CD4-positive, alpha-beta T cell treated with Interleukin-4 for 4 hours (primary cell): ENCODE measurements at places on chromosomes 12 and 14.

DNA sequence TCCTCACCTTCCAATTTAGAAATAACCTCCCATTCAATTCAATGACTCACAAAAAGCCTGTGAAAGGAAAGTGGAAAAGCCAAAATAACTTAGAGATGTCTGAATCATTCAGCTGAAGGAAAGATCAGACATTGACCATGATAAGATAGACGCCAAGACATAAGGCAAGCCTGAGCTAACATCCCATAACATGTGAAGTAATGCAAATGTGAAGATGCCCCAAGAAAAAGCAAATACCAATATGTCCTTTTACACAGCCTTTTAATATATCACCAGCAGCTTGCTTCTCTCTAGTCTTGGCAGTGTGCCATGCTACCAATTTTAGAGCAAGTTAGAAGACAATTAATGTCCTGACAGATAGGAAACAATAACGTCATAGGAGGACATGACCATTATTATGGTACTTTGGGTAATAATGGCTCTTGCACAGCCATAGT, 2.4 kb upstream of the NUMB start:
- no peak for DNase-seq

DNA sequence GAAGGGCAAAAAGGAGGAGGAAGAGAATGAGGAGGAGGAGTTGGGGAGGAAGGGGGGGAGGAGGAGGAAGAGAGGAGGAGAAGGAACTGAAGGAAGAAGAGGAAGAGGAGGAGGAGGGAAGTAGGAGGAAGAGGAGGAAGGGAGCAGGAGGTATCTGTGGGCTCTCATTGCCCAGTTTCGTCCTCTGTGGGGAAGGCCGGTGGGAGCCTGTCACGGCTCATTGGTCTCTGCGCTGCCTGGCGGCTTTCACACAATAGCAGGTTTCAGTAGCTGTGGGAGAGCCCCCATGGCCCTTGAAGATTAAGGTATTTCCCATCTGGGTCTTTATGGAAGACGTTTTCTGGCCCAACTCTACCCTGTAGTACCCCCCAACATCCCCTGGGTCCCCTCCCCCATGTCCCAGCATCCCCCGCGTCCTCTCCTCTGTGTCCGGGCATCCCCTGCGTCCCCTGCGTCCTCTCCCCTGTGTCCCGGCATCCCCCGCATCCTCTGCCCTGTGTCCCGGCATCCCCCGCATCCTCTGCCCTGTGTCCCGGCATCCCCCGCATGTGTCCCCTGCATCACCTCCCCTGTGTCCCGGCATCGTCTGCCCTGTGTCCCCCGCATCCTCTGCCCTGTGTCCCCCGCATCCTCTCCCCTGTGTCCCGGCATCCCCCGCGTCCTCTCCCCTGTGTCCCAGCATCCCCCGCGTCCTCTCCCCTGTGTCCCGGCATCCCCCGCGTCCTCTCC, 278.2 kb upstream of the SFSWAP start:
- no peak for DNase-seq

GRCh38 chr12:80988986-80989385, 51.3 kb upstream of the LIN7A start:
- DNase-seq: no peak

DNA sequence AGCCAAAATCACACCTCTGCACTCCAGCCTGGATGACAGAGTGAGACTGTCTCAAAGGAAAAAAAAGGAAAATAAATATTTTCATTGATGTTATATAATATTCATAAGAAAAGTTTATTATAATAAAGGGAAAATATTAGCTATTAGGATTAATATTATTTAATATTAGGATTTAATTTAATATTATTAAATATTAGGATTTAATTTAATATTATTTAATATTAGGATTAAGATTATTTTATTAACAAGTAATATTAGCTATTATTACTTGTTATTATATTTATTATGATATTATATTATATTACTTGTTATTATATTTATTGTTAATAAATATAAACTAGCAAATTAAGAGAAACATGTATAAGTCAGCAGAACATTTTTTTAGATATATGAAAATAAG, 518.1 kb downstream of the FSCB start:
- DNase-seq: no peak

DNA sequence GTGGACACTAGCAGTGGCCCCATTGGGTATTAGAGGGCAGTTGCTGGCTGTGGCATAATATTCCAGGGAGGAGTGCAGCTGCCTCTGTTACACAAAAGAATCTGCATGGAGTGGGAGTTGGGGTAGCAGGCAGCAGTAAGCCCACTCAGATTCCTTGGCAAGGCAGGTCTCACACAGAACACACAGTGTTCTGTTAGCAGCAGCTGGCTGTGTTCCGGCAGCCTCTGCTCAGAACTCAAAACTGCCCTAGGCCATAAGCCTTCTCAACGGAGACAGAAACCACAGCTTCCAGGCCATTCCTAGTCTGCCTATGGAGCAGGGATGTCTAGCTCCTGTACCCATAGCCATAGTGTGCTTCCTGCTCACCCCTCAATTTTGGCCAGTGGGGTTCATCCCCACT, 1085.4 kb downstream of the SLC6A15 start:
- DNase-seq: no peak

GRCh38 chr12:48441069-48441468, 31.3 kb upstream of the ANP32D start:
- DNase-seq: no peak

DNA sequence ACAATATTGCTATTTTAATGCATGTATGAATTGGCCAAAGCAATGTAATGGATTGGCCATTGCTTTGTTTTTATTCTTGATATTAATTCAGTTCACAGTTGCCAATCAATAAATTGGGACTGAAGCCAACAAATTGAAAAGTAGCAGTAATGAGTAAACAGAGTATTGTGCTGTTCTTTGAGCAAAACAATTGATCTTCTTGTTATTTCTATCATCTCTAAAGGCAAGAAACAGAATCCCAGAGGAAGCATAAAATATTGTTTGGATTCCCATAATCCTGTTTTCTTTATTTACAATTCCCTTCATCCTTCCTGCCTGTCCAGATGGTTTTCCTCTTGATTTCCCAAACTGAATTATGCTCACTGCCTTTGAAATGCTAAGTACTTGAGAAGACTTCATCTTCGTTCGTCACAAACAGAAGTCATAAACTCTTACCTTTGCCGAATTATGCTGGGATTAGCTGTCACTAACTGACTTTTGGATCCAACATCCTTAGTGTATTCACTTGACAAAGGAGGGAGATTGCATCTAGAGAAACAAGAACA, 85.9 kb downstream of the ST8SIA1 start:
- no peak for DNase-seq

- DNase-seq: no peak
Measured at GRCh38 chr14:37411079-37411735, 183.8 kb downstream of the FOXA1 start.

DNA sequence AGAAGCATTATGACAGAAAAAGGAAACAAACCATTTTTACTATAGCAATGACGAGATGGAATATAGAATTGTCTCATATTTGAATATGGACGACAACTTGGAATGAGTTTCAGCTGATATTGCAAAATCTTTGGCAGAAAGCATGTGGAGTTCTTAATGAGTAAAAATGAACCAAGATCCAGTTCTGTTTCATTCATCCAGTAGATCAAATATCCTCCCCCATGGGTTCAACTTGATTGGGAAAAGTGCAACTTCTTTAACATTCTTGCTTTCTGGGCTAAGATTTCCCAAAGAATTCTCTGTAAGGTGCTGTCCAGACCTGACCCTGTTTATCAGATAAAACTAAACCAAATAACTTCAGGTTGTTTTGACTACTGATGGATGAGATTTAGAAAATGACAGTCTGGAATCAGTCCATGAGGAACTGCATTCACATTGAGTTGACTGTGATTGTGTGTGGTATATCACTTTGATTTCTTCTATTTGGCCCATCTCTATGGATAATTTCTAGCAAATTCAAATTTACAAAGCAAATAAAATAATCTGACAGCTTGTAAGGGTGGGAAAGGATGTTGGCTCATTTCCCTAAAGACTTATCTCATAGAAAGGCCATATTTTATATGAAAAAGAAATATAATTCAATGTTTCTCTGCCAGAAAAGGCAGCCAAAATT, 267.4 kb downstream of the ADAMTS20 start:
- no peak for DNase-seq

- no peak for DNase-seq
Measured at GRCh38 chr12:113241191-113242025, 20.1 kb downstream of the TPCN1 start.

DNA sequence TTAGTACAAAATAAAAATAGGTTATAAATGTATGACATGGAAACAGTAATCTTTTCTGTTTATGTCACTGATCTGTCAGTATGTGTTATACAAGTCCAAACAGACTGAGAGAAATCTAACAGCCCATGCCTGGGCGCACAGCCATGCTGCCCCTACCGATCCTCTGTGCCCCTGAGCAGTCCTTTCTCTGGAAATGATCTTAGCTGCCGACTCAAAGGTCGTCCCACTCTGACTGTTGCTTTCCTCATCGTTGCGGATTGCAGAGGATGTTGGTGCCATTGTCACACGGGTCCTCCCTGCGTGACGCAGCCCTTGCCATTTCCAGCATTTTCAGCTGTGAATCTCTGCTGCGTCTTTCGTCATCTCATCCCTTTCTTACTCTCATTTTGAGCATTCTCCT, 82.9 kb upstream of the DYNC1H1 start:
- no peak for DNase-seq

- DNase-seq: peak; percentile 13
Measured at GRCh38 chr12:64478661-64479060, 26.7 kb downstream of the TBK1 start.
